ENCODE measurements at places on chromosomes 11 and 22.

DNA sequence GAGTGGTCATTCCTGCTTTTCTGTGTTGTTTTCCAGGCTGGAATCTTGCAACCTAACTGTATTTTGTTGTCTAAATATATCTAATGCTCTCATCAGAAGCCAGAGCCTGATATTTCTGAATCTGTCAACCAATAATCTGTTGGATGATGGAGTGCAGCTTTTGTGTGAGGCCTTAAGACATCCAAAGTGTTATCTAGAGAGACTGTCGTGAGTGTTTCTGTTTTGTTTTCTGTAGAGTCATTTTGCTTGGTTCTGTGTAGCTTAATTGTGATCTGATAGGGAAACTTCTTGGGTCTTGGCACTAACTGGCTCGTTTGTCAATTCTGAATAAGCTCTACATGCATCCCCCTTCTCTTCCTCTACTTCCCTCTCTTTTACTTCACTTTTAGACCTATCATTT, 31.2 kb upstream of the RBMXL2 start:
- no peak for DNase-seq

- DNase-seq = no peak
Measured at GRCh38 chr22:23695571-23696325, 4.9 kb downstream of the RGL4 start.

GRCh38 chr11:100930185-100930778, 199.3 kb downstream of the PGR start:
- DNase-seq = peak; percentile 52

GRCh38 chr22:20472629-20473442, 22.8 kb downstream of the KLHL22 start:
- no peak for DNase-seq

- DNase-seq = no peak
Measured at GRCh38 chr11:12640926-12641849, 33.0 kb upstream of the TEAD1 start.

DNA sequence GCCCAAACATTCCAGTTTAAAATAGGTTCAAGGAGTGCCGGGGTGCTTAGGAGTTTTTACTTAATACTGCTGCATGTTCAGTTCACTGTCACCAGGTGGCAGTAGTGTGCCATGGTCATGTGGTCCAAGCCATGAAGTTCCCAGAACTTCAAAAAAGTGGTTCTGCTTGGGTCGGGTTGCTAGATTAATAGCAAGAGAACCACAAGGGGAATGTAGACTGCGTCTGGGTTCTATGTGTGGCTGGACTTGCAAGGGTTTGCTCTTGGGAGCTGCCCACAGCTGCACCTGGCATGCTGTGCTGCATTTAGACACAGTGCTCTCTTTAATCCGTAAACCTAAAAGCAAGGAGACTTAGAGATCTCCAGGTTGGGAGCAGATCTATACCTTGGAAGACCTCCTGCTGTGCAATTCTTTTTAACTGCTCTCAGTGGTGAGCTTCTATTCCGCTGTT, 6.5 kb upstream of the SPON1 start:
- peak; percentile 29 for DNase-seq

DNA sequence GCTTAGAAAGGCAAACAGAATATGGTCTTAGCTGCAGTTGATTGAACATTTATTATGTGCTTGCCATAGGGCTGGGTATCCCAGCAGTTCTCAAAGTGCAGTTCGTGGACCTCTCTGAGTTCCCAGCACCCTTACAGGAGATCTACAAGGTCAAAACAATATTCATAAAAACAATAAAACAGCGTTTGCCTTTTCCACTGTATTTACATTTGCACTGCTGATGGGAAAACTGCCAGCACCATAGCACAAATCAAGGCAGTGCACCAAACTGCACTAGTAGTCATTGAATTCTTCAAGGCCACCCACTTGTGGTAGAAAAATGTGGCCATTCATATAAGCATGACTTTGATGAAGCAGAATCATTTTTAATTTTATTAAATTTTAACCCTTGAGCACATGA, 128.1 kb downstream of the CCDC34 start:
- DNase-seq = peak; percentile 53

Data from astrocyte (in vitro differentiated cells and primary cell).